Uterus (tissue), 4 donors: ENCODE measurements at places on chromosomes 1 and 21. TPM values are rescaled to one million over a fixed set of nuclear protein-coding genes. Genes with fewer than 3 reads are reported as not detected.

- no peak overlapping the region for H3K27ac ChIP-seq
- H3K4me3 ChIP-seq, result no peak overlapping the region
- H3K27me3 ChIP-seq, result no peaks in the 10 kb centered on the region
- no peaks in the 10 kb centered on the region for H3K36me3 ChIP-seq
- H3K4me1 ChIP-seq, result no peaks in the 10 kb centered on the region
These were observed 28.7 kb upstream of the ARTN start for GRCh38 chr1:43904660-43905551.

The SPRR2A gene
- 0.67 TPM for total RNA-seq

- H3K4me3 ChIP-seq, result no peak overlapping the region
- DNase-seq, result no peak
- no peaks in the 10 kb centered on the region for H3K27me3 ChIP-seq
- no peaks in the 10 kb centered on the region for H3K36me3 ChIP-seq
- no peaks in the 10 kb centered on the region for H3K4me1 ChIP-seq
- no peak overlapping the region for H3K27ac ChIP-seq
These were observed 20.1 kb upstream of the GUCA2A start for GRCh38 chr1:42184616-42185015.

The NR1I3 gene
- total RNA-seq, result not detected

The MIXL1 gene
- total RNA-seq, result not detected

The NIT1 gene
- 21.8 TPM for total RNA-seq

DNA sequence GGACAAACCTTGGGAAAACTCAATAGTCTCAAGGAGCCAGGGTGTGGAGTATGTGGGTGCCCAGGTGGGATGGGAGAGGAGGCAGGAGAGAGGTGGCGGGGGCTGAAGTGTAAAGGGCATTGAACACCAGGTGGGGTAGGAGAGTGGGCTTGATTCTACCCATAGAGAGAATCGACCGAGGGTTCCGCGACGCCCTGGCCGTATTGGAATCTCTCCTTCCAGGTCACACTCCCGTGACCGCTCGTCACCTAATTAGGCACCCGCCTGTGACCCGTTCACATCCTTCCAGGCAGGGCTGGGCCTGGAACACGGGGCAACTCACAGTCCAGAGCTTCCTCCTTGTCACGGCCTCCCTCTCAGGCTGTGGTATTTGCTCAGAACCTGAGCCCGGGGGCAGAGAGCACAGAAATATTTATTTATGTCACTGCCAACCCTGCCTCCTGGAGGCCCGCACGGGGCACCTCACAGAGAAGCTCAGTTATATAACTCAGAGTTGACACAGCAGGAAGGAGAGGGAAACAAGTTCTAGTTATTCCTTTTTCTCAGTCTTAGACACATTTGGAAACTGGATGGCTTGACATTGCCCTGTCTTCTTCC lies 12.0 kb downstream of the NCMAP start:
- H3K27ac ChIP-seq, result no peak overlapping the region
- H3K4me1 ChIP-seq, result no peaks in the 10 kb centered on the region
- DNase-seq, result no peak
- H3K4me3 ChIP-seq, result no peak overlapping the region

GRCh38 chr1:156445789-156446263 lies 54.7 kb downstream of the MEF2D start:
- H3K4me3 ChIP-seq, result no peak overlapping the region
- peaks cover 12% of the 10 kb centered on the region for H3K27me3 ChIP-seq
- peaks cover 2% of the 10 kb centered on the region for H3K4me1 ChIP-seq
- peak; percentile 72 for DNase-seq
- no peak overlapping the region for H3K27ac ChIP-seq
- no peaks in the 10 kb centered on the region for H3K36me3 ChIP-seq

- H3K27ac ChIP-seq, result peak overlapping the region; percentile 95
- no peak for DNase-seq
- H3K4me3 ChIP-seq, result no peak overlapping the region
- H3K27me3 ChIP-seq, result no peaks in the 10 kb centered on the region
These were observed 4.3 kb downstream of the PTPN14 start for GRCh38 chr1:214546886-214547641.

The UBXN11 gene
- total RNA-seq, result 7.4 TPM

DNA sequence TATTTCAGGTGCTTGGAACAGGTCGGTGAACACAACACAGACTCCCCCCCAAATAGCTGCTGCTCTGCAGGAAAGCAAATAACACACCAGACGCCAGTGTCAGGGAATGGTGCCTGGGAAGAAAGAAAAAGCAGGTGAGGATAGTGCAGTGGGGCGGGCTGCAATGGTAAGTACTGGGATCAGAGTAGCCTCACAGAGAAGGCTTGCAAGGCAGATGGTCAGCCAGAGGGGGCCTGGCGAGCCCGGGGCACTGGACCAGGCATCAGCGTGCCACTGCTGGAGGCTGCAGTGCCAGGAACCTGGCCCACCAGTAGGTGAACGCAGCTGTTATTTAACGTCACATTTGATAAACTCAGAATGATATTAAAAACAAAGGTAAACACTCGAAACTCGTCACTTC lies 60.0 kb downstream of the POFUT2 start:
- DNase-seq, result no peak
- no peak overlapping the region for H3K4me3 ChIP-seq
- no peaks in the 10 kb centered on the region for H3K27me3 ChIP-seq
- no peaks in the 10 kb centered on the region for H3K36me3 ChIP-seq
- H3K4me1 ChIP-seq, result no peaks in the 10 kb centered on the region

DNA sequence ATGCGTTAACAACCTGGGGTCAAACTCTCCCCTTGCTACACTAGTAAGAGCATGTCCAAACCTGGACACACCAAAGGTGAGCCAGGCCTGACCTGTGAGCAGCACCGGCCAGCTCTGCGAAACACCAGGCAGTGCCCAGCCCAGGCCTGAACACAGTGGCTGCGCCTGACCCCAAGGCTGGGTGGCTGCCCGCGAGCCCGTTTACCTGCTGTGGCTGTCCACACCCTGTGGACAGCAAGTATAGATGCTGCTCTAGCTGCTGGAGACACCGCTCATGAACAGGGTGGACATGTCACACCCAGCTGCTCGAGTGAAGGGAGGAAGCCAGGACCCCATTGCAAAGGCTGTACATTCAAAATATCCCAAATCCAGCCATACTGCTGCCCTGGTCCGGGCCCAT lies 7.6 kb upstream of the CCDC27 start:
- H3K4me3 ChIP-seq, result no peak overlapping the region
- H3K27ac ChIP-seq, result no peak overlapping the region

GRCh38 chr1:237814319-237814924 lies 76.3 kb downstream of the ZP4 start:
- H3K27me3 ChIP-seq, result no peaks in the 10 kb centered on the region
- no peak overlapping the region for H3K27ac ChIP-seq
- no peak overlapping the region for H3K4me3 ChIP-seq
- no peak for DNase-seq

GRCh38 chr21:37874904-37875780 lies 41.1 kb downstream of the KCNJ6 start:
- H3K27me3 ChIP-seq, result no peaks in the 10 kb centered on the region
- no peak overlapping the region for H3K4me3 ChIP-seq

DNA sequence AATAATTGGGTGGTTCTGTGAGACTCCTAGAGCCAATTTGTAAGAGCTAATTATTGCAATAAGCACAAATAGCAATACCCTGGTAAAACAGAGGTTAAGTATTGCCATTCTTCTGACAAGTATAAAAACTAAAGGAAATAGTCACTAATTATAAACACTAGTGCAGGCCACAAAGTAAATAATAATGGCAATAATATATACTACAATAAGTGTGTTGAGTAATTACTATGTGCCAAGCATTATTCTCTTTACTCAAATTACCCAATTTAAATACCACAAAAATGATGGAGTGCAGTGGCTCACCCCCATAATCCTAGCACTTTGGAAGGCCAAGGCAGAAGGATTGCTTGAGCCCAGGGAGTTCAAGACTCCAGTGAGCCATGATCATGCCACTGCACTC lies 15.3 kb downstream of the ZMYM6 start:
- H3K27ac ChIP-seq, result no peak overlapping the region
- no peaks in the 10 kb centered on the region for H3K36me3 ChIP-seq
- H3K4me3 ChIP-seq, result no peak overlapping the region
- no peak for DNase-seq
- H3K27me3 ChIP-seq, result no peaks in the 10 kb centered on the region

DNA sequence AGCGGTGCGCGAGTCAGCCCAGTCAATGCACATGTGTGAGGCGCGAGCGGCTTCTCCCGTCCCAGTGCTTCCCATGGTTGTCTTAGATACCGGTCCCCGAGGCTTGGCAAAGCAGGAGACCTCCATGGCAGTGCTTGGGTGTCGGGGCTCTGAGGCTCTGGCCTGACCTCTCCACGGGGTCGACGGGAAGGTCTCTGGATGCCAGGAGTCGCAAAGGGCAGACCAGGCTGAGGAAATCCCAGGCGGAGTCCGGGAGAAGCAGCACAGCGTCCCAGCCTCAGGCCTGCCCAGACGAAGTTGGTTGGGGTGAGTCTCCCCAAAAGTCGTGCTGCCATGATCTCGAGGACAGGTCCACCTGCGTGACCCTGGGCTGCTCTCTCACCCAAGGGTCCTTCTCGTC lies 3881.6 kb downstream of the SRGAP2C start:
- no peaks in the 10 kb centered on the region for H3K36me3 ChIP-seq
- no peak overlapping the region for H3K4me3 ChIP-seq
- H3K27me3 ChIP-seq, result no peaks in the 10 kb centered on the region
- no peak for DNase-seq

DNA sequence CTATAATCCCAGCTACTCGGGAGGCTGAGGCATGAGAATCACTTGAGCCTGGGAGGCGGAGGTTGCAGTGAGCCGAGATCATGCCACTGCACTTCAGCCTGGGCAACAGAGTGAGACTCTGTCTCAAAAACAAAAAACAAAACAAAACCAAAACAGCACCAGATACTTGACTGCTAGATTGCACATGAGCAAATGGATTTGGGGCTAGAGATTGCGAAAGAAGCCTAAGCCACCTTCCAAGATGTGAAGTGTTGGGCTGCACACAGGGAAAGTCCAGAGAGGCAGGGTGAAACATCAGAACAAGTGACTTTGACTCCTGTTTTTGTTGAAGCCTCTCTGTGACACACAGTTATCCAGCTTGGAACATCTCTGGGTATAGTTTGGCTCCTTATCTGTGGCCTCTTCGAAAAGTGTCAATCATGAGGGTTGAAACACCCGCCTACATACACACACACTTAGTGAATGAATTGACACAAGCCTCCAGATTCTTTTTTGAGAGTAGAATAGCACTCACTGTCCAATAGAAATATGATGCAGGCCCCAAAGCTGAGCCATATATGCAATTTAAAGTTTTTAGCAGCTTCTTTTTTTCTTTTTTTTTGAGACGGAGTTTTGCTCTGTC lies 34.2 kb upstream of the GPR137B start:
- no peak overlapping the region for H3K27ac ChIP-seq
- H3K36me3 ChIP-seq, result no peaks in the 10 kb centered on the region
- no peak overlapping the region for H3K4me3 ChIP-seq
- no peaks in the 10 kb centered on the region for H3K27me3 ChIP-seq
- DNase-seq, result no peak
- no peaks in the 10 kb centered on the region for H3K4me1 ChIP-seq

DNA sequence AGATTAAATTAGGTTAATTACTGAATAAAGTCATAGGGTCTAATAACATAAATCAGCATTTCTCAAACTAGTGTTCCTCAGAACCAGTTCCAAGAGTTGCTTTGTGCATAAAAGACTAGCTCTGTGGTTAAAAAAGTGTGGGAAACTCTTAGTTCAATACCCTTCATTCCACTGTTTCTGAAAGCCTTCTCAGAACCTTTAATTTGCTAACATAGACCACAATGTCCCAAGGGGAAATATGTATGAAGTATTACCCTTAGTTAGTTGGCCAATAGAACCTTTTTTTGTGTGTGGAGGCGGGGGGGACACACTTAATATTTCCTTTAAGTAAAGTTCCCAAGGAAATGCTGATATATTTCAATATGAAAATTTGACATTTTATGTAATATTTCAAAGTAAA lies 20.4 kb downstream of the ODF2L start:
- no peaks in the 10 kb centered on the region for H3K36me3 ChIP-seq
- H3K4me3 ChIP-seq, result no peak overlapping the region
- H3K4me1 ChIP-seq, result no peaks in the 10 kb centered on the region
- no peak overlapping the region for H3K27ac ChIP-seq

DNA sequence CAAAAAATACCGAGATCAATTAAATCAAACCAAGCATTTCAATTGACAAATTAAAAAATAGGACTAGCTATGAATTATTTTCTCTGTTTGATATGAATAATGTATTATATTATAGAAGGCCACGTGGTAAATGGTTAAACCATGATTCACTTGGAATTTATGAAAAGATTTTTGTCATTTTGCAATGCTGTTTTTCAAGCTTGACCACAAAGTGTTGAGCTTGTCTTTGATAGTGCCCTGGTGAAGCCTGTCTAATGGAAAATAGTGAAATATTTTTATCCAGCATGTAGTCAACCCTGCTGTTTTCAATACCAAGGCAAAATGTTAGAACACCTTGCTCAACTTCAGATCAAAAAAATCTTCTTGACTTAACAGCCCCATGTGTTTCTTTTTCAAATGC lies 288.0 kb upstream of the PRMT6 start:
- no peak overlapping the region for H3K4me3 ChIP-seq
- no peak overlapping the region for H3K27ac ChIP-seq
- no peak for DNase-seq

DNA sequence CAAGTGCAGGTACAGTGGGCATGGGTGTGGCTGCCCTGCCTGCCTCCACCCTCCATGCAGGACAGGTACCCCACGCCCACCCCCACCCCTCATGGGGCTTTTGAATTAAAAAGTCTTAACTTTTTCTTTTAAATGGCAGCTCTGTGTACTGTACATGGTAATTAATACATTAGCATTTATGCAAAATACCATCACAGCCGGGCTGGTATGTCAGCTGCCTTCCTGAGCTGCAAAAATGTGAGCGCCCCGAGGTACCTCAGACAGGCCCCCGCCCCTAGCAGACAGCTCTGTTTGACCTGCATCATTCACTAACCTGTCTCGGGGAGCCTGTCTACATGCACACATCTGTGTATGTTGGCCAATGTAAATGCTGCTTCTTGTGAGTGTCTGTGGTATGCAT lies 42.2 kb upstream of the POU3F1 start:
- H3K4me1 ChIP-seq, result no peaks in the 10 kb centered on the region
- no peak overlapping the region for H3K4me3 ChIP-seq
- DNase-seq, result no peak
- no peaks in the 10 kb centered on the region for H3K27me3 ChIP-seq
- no peaks in the 10 kb centered on the region for H3K36me3 ChIP-seq

- H3K27me3 ChIP-seq, result no peaks in the 10 kb centered on the region
- H3K4me3 ChIP-seq, result no peak overlapping the region
- H3K36me3 ChIP-seq, result no peaks in the 10 kb centered on the region
- H3K4me1 ChIP-seq, result peaks cover 4% of the 10 kb centered on the region
- no peak overlapping the region for H3K27ac ChIP-seq
These were observed 149.9 kb downstream of the GALNT2 start for GRCh38 chr1:230216896-230217295.

GRCh38 chr1:87305151-87305550 lies 23.5 kb upstream of the LMO4 start:
- no peaks in the 10 kb centered on the region for H3K36me3 ChIP-seq
- H3K4me1 ChIP-seq, result no peaks in the 10 kb centered on the region
- H3K27ac ChIP-seq, result no peak overlapping the region
- no peak overlapping the region for H3K4me3 ChIP-seq
- no peaks in the 10 kb centered on the region for H3K27me3 ChIP-seq
